Left kidney (tissue), 8 donors: ENCODE measurements at places on chromosomes 11 and 22.

- DNase-seq, result no peak
Measured at GRCh38 chr11:44351006-44351660, 41.2 kb upstream of the ALX4 start.

- DNase-seq, result no peak
Measured at GRCh38 chr11:110077831-110078325, 15.3 kb upstream of the ZC3H12C start.

GRCh38 chr22:32050678-32051515 lies 7.8 kb downstream of the SLC5A1 start:
- no peak for DNase-seq

- no peak for DNase-seq
Measured at GRCh38 chr11:3877364-3878257, 22.1 kb downstream of the STIM1 start.

DNA sequence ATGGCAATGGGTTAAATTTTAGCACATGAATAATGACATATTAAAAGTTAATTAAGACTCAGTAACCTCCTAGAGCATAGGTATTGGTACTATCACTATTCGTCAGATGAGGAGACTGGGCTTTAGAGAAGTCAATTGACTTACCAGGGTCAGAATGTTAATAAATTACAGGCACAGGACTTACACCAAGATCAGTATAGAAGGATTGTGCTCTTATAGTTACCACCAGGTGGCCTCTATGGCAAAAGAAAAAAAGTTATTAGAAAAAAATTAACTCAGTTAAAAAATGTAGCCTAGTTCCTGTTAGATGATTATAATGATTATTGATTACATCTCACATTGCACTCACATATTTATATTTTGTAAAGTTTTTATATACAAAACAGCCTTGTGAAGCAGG lies 1163.7 kb downstream of the FAM181B start:
- no peak for DNase-seq

DNA sequence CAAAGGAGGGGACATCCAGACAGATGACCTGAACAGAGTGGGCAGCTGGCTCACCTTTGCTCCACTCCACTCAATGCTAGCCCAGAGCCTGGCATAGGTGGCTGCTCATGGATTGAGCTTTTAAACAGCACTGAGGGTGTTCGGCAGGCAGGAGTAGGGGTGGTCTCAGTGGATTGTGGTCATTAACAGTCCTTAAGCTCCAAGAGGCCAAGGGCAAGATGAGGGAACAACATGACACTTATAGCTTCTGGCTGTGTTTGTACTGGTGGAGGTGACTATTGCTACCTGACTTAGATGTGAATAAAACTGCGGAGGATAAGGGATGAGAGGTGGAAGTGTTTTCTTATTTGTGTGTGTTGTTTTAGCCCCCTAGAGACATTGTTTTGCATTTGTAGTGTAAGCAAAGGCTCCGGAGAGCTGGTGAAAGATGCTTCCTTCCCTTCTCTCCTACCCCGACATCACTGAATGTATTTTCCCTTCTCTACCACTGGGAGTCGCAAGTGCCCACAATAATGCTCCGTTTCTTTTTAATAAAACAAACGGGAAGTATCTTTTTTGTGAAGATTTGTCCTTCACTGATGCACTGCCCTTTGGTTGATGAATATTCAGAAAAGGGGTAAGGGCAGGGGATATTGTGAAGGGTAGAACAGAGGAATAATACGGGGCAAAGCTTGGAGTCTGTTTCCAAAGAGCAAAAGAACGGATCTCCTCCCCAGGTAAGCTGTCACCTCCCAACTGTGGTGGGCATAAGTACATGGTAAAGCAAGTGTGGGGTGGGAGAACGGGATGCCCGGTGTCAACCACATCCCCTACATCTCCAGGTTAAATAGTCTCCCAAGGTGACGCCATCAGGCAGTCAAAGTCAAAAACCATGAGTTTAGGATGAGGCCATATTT lies 27.5 kb upstream of the MTNR1B start:
- DNase-seq, result peak; percentile 27

DNA sequence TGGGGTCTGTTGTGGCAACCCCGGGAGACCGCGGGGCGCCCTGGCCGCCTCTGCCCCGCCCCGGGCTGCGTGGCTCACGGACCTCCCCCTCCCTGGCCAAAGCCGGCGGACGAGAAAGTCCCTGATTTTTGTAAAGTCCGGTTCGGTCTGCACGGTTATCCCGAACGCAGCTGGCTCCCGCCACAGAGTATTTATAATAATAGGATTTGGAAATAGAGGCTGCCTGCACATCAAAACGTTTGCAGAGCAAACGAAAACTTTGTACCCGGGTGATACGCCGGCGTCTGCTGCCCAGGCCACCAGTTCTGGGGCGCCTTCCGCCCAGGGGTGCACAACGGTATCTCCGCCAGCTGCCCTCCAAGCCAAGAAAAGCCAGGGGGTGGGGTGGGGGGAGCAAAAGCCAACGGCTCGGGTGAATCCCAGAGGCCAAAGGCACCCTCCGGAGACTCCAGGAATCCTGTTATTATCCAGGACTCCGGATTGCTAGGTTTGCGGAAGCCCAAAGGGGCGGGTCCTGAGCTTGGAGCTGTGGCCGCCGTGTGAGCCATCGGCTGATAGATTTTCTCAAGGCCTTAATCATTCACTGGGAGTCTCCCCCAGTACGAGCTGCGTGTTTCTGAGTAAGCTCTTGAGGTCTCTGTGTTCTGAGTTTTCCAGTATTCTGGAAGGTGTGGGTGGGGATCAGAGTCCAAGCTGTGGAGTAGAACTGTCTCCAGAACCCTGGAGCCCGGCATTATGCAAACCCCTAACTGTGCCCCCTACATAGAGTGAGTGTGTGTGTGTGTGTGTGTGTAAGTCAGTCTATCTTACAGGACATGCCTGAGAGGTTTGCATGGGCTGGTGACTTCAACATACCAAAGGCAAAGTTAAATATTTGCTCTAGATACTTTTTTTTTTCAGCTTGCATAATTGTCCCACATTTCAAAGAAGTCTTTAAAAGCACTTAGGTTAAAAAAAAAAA lies 673 bp upstream of the SHANK2 start:
- DNase-seq, result peak; percentile 80

DNA sequence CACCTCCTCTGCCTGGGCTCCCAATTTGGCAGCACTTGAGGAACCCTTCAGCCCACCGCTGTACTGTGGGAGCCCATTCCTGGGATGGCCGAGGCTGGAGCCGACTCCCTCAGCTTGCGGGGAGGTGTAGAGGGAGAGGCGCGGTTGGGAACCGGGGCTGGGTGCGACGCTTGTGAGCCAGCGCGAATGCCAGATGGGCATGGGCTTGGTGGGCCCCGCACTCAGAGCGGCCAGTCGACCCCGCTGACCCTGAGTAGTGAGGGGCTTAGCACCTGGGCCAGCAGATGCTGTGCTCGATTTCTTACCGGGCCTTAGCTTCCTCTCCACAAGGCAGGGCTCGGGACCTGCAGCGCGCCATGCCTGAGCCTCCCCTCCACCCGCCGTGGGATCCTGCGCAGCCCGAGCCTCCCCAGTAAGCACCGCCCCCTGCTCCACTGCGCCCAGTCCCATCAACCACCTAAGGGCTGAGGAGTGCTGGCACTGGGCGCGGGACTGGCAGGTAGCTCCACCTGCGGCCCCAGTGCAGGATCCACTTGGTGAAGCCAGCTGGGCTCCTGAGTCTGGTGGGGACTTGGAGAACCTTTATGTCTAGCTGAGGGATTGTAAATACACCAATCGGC lies 58.3 kb upstream of the DEFB108B start:
- DNase-seq, result no peak

DNA sequence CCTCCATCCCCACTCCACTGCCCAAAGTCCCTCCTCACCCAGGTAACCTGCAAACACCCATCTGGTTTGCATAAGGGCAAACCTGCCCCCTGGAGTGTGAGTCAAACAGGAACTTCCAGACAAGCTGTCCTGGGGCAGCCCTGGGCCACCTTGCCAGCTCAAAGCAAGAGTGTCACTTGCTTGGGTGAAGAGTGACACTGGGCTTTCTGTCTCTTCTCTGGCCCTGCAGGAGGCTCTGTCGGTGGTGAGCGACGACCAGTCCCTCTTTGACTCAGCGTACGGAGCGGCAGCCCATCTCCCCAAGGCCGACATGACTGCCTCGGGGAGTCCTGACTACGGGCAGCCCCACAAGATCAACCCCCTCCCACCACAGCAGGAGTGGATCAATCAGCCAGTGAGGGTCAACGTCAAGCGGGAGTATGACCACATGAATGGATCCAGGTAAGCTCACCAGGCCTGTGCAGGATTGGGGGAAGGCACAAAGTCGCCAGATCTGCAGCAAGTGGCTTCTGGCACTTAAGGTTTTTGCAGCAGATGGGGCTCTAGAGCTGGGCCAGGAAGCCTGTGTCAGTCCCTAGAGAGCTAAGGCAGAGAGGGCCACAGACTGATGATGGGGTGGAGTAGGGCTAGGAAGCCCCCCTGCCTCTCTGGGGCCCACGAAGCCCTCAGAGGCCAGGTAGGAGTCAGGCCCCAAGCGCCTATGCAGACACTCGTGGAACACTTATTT lies 64.2 kb downstream of the FLI1 start:
- DNase-seq, result no peak

DNA sequence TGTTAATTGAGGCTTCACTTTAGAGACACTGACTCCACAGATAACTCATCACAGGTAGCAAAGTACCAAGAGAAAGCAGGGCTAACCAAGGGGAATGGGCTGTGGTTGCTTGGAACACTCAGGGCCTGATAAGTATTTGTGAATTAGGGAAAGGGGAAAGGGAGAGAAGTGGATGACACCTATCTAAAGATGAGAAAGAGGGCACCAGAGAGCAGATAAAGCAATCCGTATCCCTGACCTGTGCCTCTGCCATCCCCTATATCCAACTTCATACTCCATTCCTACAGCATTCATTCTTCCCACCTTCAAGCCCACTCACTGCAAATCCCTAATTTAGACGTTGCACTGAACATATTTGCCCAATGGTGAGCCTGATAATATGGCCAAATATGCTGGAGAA lies 43.0 kb upstream of the API5 start:
- DNase-seq, result no peak

GRCh38 chr22:29388759-29389090 lies 355 bp upstream of the AP1B1 start:
- DNase-seq, result no peak

GRCh38 chr22:39176143-39176713 lies 23.7 kb upstream of the CBX7 start:
- DNase-seq, result peak; percentile 76

DNA sequence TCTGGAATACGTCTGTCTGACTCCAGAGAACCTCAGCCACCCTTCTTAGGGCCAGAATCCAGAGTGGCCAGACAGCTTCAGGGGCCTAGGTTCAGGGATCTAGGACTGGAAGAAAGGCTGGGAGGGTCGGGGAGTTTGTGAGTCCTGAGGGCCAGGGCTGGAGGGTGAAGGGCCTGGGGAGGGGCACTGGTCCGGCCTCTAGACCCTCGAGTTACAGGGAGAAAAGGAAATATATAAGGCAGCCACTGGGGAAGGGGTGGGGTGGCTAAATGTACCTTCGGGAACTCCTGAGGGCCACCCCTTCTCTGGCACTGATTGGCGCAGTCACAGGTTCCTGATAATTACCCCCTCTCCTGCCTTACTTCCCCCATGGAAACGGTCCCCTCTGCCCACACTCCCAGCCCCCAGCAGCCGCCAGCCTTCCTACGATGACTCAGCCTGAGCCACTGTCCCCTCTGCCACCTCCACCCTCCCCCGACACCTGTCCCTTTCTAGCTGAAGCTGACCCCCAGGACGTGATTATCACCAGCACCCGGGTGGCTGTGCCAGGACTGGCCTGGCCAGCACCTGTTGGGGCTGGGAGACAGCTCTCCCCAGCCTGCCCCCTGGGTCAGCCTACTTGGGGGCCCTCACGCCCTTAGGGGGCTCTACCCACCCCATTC lies 26.4 kb downstream of the MB start:
- no peak for DNase-seq

- no peak for DNase-seq
Measured at GRCh38 chr11:66337103-66337899, 1.1 kb upstream of the RIN1 start.

DNA sequence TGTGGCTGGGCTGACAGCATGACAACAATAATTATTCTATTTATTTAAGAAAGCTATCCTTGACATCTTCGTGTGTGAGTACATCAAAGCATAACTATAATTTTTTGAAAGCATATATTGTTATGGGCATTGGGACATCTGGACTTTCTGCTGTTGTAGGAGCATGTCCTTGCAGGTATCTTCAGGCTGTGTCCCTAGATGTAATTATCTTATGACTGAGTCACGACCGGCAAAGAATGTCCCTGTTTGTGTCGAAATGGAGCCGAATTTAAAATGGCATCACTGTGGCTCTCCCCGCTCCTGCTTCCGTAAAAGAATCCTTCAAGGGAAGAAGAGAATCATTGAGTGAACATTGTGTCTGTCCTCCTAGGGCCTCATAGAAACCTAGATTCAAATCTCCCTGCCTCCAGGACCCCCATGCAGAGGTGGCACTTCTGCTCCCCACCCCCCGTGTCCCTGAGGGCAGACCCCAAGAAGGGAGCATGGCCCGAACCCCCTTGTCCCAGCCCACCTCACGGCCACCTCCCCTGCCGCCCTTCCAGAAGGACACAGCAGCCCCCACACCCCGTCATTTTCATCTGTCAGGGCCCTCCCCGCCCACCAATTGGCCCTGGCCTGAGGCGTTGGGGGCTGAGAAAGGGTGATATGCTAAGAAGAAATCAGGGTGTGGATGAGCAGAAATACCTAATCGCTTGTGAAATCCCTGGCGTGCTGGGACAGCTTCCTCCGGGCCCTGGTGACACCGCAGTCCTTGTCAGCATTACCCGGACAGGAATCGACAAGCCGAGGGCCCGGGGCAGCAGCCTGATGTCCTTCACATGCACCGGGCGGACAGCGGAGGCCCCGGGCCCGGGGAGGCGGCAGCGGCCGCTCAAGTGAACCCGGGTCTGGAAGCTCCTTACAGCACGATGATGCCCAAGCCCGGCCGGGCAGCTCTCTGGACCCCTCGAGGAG lies 48.6 kb upstream of the SLC22A12 start:
- DNase-seq, result no peak

DNA sequence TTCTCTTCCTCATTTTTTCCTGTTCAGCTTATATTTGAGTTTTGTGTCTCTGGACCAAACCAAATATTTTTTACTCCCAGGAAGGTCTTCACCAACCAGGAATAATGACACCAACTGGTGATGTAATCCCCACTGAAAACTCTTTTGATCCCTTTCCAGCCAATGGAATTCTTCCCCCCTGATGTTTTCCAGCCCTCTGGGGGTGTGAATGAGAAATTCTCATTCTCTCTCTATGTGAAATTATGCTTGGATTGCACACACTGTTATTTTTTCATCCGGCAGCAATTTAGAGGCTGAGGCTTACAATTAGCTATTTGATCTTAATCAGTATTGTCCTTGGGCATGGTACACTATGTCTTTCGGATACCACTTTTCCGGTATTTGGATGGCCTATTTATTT lies 39.5 kb upstream of the SLC1A2 start:
- DNase-seq, result no peak
